ENCODE measurements at places on chromosomes 1 and 21.

- peak; percentile 79 for DNase-seq
These were observed at the start of the genes CEP104 and DFFB for GRCh38 chr1:3856923-3857790. CEP104 (minus strand) TSS chr1:3857211; CDS start chr1:3852407, 4,804 bp downstream. DFFB (plus strand) TSS chr1:3857476; CDS start chr1:3857604, 128 bp downstream.

- DNase-seq = no peak
These were observed 27.6 kb upstream of the CLDN14 start for GRCh38 chr21:36507397-36508018.

- DNase-seq = no peak
These were observed 99.5 kb downstream of the CASZ1 start for GRCh38 chr1:10696977-10697376.

DNA sequence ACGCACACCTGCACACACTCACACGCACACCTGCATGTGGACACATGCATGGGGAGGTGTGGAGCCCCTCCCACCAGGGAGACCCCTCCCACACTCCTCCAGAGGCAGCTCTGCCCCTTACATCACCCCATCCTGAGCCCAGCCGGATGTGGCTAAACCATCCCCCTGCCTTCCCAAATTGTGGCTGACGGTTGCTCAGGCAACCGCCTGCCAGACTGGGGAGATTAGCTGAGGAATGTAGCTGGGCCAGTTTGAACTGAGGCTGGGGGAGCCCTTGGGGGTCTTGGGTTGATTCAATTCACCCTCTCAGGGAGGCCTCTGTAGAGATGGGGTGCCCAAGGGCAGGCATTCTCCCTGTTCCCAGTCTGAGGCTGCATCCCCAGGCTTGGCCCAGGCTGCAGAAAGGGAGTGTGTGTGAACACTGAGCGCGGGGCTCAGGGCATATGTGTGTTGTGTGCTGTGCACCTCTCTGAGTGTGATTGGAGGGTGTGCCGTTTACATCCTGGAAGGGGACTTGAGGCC is 12.9 kb downstream of the PTPRU start:
- no peak for DNase-seq

- no peak for DNase-seq
These were observed 8.5 kb upstream of the CPT2 start for GRCh38 chr1:53188099-53188498.

- DNase-seq = no peak
These were observed 575.1 kb upstream of the BEND5 start for GRCh38 chr1:49351768-49352167.

- DNase-seq = no peak
These were observed 71.5 kb downstream of the RPS6KC1 start for GRCh38 chr1:213122514-213122929.

DNA sequence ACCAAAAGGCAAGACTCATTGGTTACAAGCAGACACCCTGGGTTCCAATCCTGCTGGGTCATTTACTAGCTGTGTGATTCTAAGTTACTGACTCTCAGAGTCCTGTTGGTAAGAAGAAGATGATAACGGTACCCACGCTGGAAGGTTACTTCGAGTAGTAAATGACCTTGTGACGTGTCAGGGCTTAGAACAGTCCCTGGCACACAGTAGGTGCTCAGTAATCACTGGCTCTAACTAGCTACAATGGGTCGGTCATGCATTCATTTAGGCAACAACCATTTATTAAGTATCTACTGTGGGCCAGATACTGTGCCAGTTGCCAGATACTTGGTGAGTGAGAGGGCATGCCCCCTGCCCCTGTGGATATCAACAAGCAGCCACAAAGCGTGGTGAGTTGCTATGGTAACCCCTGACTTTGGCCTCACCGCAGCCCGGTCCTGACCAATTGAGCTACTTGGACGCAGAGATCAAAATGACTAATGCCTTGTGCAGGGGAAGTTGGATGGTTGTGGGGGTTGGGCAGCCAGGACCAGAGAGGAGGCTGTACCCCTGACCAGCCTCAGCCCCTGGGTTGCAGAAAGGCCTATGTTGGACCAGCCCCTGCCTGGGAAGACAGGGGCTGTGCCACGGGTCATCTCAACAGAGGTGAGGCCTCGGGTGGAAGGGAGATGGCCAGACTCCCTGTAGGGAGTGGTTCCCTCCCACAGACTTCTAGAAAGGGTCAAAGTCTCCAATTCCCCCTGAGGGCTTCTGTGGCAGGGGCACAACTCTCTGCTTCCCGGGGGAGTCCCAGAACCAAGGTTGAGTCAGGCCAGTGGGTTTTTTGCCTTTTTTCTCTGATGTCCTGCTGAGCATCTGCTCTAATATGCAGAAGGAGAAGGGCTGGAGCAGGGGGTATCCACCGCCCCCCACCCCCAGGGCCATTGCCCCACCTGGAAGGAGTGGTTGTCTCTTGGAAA is 16.0 kb downstream of the DHRS3 start:
- DNase-seq = no peak

DNA sequence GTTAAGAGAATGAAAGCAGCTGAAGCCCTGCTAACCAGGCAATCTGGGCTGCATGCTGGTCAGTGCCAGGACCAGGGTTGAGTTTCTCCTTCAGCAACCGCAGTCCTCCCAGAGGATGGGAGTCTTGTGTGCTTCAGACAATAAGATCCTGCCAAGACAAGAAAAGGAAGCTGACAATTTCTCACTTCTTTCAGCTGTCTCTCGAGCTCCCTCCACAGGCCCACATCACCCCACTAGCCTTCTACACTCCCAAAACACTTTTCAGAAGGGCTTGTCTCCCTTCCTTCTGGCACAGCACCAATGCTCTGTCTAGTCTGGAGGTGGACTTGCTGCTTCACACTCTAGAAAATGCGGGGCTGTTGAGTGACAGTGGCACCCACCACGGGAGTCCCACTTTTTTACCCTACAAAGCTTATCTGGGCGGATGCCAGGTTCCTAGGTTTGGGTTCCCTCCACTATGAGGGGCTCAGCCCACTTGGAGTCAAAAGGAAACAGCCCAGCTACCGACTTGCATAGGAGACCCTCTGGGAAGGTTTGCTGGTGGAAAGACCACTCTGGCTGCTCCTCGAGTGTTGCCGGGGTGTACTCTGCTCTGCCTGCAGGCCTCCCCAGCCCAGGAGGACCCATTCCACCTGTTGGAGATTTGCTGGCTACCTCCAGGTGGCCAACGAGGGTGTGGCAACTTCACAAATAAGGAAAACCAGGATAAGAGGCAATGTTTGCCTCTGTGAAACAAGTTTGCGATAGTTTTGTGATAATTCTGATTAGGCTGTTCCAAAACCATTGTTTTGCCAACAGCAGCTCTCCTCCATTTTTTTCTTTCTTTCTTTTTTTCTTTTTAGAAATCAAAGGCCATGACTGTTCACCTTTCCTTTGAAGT is 68.9 kb downstream of the TENT5C start:
- no peak for DNase-seq

GRCh38 chr1:153122831-153123421 is 9.6 kb upstream of the SPRR2F start:
- DNase-seq = no peak

DNA sequence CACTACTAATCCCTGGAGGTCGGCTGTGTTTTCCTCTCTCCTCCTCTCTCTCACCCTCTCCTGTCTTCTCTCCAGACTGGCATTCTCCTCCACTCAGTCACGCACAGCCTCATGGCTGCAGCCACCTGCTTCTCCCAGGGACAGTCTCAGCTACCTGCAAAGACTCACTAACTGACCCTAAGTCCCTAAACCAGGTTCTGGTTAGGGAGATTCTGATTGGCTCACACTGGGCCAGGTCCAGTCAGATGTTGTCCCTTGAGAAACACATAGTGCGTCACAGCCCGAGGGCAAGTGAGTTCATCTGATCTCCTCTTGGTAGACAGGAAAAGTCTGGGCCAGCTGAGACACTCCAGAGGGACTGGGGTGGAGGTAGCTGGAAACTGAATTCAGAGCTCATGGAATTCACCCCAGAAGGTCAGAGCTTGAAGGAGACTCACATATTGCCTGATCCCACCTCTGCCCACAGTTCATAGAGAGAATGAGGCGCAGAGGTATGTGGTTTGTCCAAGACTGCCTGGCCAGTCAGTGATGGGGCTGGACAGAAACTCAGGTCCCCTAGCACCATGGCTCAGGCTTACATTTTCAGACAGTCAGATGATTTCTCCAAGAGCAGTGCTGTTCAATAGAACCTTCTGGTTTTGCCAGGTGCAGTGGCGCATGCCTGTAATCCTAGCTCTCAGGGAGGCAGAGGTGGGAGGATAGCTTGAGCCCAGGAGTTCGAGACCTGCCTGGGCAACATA is 40.4 kb upstream of the RPL11 start:
- no peak for DNase-seq

GRCh38 chr1:28370239-28371009 is 884 bp downstream of the PHACTR4 start:
- no peak for DNase-seq

- no peak for DNase-seq
These were observed 14.1 kb upstream of the DPT start for GRCh38 chr1:168742994-168743650.

DNA sequence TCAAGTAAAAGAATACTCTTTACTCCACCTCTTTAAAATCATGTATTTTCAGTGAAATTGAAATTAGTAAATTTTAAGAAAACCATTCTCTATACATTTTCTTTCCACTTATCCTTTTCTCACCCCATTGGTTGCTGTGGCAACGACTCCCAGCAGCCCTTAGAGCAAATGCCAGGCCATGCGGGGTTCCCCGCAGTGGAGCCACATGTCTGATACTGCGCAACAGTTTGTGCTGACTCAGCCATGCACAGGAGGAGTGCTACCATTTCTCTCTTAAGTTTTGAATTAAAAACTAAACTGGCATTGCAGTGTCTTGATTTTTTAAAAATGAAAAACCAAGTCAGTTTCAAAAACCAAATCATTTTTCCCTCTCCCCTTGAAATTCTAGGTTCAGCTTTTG is 214.1 kb upstream of the L1TD1 start:
- peak; percentile 5 for DNase-seq

- no peak for DNase-seq
These were observed 40.3 kb upstream of the NEK7 start for GRCh38 chr1:198116469-198116868.

DNA sequence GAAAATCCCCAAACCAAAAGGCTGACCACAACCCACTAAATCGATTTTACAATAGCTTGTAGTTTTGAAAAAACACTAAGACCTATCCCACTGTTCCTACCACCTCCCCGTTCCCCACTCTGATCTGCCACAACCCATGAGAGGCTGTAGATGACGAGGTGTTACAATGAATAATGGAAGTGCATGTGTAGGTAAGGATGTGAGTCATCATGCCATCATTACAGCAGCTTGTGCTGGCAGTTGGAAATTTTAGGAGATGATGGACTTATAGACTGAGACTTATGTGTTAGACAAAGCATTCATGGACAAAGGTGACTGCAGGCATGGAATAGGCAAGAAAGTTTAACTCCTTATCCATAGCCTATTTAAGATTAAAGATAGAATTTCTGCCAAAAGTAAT is 184.7 kb upstream of the CACYBP start:
- DNase-seq = no peak

DNA sequence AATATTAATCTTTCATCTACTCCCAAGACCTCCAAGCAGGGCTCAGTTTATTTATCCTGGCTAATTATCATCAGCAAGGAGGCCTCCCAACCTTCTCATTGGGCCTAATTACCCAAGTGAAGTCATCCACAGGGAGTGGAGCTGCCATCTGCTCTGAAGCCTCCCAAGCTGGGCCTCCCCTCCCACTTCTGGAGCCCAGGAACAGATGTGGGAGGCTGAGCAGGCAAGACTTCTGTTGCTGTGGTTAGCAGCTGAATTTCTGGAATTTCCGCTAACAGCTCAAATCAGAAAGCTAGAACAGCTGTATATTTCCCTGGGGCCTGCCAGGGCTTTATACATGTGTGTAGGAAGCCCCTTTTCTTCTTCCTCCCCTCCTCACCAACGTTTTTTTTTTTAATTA is 127.5 kb downstream of the UCK2 start:
- DNase-seq = no peak

DNA sequence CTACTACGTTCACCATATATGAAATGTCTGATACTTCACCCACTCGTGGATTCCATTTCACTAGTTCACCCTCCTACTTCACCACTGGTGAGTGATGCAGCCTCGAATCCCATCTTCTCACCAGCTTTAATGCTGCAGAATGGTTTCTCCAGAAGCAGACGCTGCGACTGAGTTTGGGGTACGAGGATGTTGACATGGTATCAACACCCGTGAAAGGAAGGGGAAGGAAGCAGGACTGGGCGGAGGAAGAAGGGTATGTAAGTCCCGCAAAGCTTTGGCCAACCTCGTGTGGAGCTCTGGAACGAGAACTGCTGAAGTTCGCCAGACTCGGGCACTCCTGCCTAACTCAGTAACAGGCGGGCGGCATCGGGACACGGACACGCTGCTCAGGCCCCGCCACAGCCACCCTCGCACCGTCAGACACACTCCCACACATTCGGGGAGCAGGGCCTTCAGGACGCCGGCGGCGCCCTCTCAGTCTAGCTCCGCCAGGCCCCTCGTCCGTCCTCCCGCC is 833 bp upstream of the DIP2A start:
- no peak for DNase-seq

GRCh38 chr1:69643266-69643665 is 75.5 kb downstream of the LRRC7 start:
- DNase-seq = no peak

DNA sequence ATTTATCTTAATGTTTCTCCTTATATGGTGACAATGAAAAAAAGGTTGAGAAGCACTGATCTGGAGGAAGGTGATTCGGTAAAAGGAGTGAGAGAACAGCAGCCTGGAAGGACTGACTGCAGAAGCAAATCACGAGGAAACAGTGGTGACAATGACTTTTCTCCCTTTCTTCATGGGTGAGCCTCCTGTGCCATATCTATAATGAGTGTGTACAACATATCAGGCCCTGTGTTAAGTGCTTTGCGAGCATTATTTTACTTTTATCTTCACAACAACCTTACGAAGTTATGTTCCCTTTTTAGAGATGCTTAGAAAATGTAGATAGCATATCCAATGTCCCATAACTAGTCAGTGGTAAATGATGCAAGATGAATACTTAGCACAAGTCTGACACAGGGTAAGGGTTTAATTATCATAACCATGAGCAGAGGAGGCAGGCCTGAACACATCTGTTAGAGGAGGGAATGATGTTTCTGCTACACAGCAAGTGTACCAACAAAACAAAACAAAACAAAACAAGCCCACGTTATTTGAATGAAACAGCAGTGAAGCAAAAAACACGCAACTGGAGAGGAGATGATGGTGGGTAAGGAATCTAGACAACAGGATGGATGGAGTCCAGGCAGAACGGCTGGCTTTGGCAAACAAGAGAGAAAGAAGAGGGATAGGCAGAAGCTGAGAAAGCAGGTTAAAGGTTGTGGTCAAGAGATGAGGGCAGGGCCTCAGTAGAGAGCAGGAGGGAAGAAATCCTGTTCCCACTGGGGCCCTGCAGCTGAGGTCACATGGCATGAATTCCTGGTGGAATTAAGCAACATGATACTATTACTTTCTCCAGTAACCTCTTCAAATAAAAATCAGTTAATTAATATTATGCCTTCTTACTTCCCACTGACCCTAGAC is 29.6 kb downstream of the GNG12 start:
- no peak for DNase-seq

DNA sequence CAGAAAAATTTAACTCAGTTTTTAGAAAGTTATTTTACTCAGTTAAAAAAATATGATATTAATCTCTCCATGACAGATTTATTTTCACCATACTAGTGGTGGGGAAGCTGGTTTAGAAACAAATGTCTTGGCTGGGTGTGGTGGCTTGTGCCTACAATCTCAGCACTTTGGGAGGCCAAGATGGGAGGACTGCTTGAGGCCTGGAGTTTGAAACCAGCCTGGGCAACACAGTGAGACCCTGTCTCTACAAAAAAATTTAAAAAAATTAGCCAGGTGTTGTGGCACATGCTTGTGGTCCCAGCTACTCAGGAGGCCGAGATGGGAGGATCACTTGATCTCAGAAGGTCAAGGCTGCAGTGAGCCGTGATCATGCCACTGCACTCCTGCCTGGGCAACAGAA is 17.3 kb downstream of the TAF5L start:
- no peak for DNase-seq

- DNase-seq = no peak
These were observed 46.9 kb downstream of the PTP4A2 start for GRCh38 chr1:31891280-31891679.

Data from substantia nigra (tissue), 51 donors.